ENCODE measurements at places on chromosomes 3 and 15. TPM values are rescaled to one million over a fixed set of nuclear protein-coding genes. Genes with fewer than 3 reads are reported as not detected.

GRCh38 chr3:156793400-156793799 is 32.8 kb upstream of the LEKR1 start:
- no peak for DNase-seq

DNA sequence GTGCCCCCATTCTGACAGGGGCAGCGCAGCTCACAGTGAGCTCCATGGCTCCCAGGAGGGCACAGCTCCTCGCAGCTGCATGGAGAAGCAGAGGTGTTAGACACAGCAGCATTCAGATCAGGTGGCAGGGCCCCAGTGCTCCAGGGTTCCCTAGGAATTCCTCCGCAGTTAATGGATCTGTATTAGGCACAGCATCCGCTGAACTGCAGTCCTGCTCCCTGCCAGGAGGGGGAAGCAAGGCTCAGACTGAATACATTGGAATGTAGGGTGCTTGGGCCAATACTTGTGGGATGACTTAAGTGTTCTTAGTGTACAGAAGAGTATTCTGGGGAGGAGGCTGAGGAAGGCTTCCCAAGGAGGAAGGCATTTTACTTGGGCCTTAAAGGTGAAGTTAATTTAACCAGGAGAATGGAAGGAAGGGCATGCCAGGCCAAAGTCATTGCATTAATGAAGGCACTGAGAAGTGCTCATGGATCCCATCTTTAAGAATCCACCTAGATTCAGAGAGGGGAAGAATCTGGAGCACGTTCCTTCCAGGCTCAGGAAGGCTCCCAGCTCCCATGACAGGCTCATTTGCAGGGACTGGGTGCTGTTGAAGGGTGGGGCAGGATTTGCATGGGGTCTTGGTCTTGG is 111.6 kb downstream of the RAB11A start:
- DNase-seq = no peak

DNA sequence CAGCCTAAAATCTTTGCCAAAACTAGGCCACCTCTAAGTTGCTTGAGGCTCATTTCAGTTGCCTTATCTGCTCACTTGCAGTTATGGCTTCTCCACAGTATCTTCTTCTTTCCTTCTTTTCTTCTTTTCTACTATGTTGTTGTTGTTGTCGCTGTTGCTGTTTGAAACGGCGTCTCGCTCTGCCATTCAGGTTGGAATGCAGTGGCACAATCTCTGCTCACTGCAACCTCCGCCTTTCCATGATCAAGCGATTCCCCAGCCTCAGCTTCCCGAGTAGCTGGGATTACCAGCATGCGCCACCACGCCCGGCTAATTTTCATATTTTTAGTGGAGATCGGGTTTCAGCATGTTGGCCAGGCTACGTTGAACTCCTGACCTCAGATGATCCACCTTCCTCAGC is 210.8 kb upstream of the NR2F2 start:
- no peak for DNase-seq

The ATP13A5 gene
- not detected for total RNA-seq

DNA sequence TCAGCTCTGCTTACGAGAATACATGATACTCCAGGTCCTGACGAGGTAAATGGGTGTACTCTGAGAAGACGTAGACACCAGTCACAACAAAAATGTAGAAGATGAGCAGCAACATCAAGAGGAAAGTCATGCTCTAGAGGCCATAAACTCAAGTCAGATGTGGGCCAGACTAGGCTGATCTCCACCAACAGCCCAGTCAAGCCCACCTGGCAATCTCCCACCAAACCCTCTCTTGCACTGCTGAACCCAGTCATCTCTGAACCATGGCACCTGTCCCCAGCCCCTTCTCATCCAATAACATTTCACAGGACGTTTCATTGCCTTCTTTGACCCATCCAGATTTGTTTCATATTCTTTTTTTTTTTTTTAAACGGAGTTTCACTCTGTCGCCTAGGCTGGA is 10.8 kb upstream of the PDIA3 start:
- DNase-seq = no peak

GRCh38 chr3:140571836-140572235 is 106.0 kb upstream of the TRIM42 start:
- no peak for DNase-seq

The XXYLT1 gene
- total RNA-seq = 11.3 TPM

DNA sequence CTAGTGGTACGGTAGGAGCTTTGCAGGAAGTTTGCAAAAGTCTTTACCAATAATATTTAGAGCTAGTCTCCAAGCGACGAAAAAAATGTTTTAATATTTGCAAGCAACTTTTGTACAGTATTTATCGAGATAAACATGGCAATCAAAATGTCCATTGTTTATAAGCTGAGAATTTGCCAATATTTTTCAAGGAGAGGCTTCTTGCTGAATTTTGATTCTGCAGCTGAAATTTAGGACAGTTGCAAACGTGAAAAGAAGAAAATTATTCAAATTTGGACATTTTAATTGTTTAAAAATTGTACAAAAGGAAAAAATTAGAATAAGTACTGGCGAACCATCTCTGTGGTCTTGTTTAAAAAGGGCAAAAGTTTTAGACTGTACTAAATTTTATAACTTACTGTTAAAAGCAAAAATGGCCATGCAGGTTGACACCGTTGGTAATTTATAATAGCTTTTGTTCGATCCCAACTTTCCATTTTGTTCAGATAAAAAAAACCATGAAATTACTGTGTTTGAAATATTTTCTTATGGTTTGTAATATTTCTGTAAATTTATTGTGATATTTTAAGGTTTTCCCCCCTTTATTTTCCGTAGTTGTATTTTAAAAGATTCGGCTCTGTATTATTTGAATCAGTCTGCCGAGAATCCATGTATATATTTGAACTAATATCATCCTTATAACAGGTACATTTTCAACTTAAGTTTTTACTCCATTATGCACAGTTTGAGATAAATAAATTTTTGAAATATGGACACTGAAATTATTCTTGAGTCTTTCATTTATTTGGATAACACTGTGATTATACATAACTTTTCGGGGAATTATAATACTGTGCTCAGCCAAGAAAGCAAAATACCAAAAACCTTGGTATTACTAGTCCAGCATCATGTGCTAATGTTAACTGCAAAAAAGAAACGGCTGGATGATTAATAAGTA is 2.2 kb downstream of the SOX2 start:
- no peak for DNase-seq
